ENCODE measurements at places on chromosomes 3 and 15. TPM values are rescaled to one million over a fixed set of nuclear protein-coding genes. Genes with fewer than 3 reads are reported as not detected.

The CFAP91 gene
- total RNA-seq, result 9.8 TPM

The DZIP1L gene
- 27.1 TPM for total RNA-seq

The ITIH1 gene
- total RNA-seq, result not detected

The PLIN1 gene
- 0.11 TPM for total RNA-seq

The LTK gene
- total RNA-seq, result 0.59 TPM

The SLC9A9 gene
- total RNA-seq, result 3.7 TPM

The TICRR gene
- 21.3 TPM for total RNA-seq

The ITGA11 gene
- total RNA-seq, result 0.36 TPM

The NR2E3 gene
- 0.77 TPM for total RNA-seq

The ECE2 gene
- total RNA-seq, result 0.11 TPM

The C15orf62 gene
- 0.57 TPM for total RNA-seq

The TP63 gene
- 0.11 TPM for total RNA-seq

The MANF gene
- 153 TPM for total RNA-seq

The HTR3C gene
- not detected for total RNA-seq

The TTLL13 gene
- total RNA-seq, result not detected

The GOLGA6L7 gene
- 0.15 TPM for total RNA-seq

The RETNLB gene
- total RNA-seq, result not detected

The CEP63 gene
- 33.0 TPM for total RNA-seq

The GOLGA8Q gene
- total RNA-seq, result not detected

The PLSCR2 gene
- total RNA-seq, result 2.7 TPM

The KLHL6 gene
- total RNA-seq, result 0.82 TPM

The CHRNA3 gene
- 2.5 TPM for total RNA-seq

The NDUFB5 gene
- 103 TPM for total RNA-seq

The CAND2 gene
- total RNA-seq, result 7.8 TPM

Data from endodermal cell (in vitro differentiated cells).